Stimulated activated CD8-positive, alpha-beta memory T cell treated with anti-CD3 and anti-CD28 coated beads, Interleukin-12 subunit alpha, Interleukin-12 subunit beta, amount 100 ng/mL, for 4 hours (primary cell): ENCODE measurements at places on chromosomes 6 and 20.

GRCh38 chr6:162178666-162179065 is 548.9 kb downstream of the PRKN start:
- no peak for DNase-seq

- DNase-seq = no peak
These were observed 49.0 kb upstream of the RNF24 start for GRCh38 chr20:4064144-4064909.

- no peak for DNase-seq
These were observed 37.3 kb upstream of the UST start for GRCh38 chr6:148709577-148709976.

- no peak for DNase-seq
These were observed 109.2 kb upstream of the MCHR2 start for GRCh38 chr6:100103194-100103593.

DNA sequence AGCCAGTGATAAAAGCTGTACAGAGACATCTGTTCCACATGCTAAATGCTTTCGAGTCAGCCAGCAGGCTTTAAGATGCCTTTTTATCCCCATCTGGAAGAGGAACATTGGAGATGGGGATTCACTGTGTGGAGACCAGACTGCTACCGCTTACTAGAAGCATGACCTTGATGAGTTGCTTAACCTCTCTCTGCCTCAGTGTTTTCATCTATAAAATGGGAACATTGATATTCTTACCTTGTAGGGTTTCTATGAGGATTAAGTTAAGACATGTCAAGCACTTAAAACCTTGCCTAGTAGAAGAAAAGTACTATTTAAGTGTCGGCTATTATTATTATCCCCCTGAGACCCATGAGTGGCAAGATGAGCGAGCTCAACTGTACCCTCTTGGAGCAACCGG is 165.3 kb upstream of the SNX9 start:
- DNase-seq = no peak

DNA sequence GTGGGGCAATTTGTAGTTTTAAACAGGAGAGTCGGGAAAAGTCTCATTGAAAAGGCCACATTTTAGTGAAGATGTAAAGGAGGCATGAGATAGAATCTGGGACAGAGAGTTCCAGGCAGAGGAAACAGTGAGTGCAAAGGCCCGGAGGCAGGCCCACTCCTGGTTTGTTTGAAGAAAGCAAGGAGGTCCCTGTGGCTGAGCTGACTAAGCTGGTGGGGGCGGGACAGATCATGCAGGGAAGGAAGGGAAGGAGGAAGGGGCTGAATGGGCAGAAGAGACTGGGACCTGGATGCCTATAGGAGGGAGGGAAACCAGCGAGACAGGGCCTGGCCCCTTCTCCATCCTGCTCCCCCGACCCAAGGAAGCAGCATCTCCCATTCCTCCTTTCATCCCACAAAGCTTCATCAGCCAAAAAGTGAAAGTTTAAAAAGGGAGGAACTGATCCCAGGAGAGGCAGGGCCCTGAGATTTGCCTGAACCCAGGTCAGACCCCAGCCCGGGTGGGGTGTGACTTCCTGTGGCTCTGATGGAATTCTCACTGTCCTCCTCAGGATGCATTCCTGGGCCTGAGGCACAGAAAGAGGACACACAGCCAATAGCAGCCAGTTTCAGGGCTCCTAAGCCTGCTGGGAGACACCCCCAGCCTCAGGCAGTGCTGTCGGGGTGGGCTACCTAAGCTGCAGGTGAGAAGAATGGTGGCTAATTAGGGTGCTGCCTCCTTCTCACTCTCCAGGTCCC is 54.2 kb upstream of the SIRPA start:
- no peak for DNase-seq
